ENCODE measurements at places on chromosomes 11 and 22.

DNA sequence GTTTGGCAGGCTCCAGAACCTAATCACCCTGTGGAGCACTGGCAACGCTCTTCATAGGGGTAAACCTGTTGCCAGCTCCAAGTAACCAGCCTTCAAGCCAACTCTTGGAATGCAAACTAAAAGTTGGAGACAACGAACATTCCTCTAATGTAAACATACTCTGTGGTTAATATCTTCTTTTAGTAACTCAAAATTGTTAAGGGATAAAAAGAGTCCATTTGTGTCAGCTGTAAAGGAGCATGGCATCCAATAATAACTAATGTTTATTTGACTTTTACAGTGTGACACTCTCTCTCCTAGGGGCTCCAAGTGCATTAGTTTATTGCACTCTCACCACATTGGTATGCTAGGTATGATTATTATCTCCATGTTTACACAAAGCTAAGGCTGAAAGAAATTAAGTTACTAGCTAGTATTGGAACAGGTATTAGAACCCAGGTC lies 31.0 kb upstream of the AMOTL1 start:
- DNase-seq = no peak

GRCh38 chr11:80214413-80214812 lies 773.6 kb upstream of the TENM4 start:
- no peak for DNase-seq

- DNase-seq = no peak
Measured at GRCh38 chr11:83319346-83319745, 33.2 kb upstream of the CCDC90B start.

DNA sequence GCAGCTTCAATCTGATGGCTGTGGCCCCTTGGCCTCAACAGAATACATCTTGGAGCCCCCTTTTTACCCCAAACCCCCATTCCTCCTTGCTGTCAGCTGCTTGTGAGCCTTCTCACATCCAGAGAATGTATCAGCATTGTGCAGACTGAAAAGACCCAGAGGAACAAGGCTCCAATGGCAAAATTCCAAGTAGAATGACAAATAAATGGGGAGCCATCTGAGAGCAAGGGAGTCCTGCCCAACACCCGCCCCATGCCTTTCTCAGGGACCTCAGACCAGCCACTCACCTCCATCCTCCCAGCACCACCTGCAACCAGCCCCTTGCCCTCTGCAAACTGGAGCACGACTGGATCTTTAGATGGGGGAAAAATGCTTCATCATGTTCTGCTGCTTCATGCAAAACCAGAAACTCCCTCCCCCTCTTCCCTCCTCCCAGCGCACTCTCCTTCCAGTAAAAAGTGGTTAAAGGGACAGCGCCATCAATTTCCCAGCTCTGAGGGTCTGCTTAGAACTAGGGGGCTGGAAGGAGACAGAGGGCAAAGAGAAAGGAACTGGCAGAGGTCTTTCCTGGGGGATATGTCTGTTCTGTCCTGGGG lies 2.2 kb upstream of the NEFH start:
- no peak for DNase-seq

GRCh38 chr11:57487920-57488659 lies 27.4 kb downstream of the SLC43A1 start:
- DNase-seq = no peak

- DNase-seq = no peak
Measured at GRCh38 chr11:125061281-125061680, 1.8 kb upstream of the SLC37A2 start.

GRCh38 chr11:129605815-129606214 lies 209.8 kb upstream of the TMEM45B start:
- no peak for DNase-seq

- peak; percentile 50 for DNase-seq
Measured at GRCh38 chr22:30606455-30607299, at the start of gene TCN2. Gene TCN2, plus strand, starts transcription at chr22:30607174. Its CDS starts 158 bp downstream, at chr22:30607332.

GRCh38 chr11:46894506-46894905 lies 23.8 kb downstream of the LRP4 start:
- no peak for DNase-seq

DNA sequence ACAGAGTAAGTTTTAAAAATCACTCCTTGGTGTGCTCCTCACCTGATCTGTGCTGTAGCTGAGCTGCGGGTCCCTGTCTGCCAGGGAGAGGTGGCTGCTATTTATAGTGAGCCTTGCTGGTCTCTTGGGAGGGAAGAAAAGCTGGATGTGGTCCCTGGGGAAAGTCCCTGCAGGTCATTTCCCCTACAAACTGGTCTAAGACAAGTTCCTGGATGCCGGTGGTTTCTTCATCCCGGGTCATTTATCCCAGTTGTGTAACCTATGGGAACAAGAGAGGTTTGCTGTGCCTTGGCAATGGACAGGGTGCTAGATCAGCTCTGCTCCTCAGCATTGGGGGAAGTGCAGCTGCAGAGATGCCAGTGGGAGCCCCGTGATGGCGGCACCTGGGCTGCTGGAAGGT lies at the start of gene SAA2:
Gene SAA2, minus strand, starts transcription at position 108 of the 400 bp plus-strand sequence. CDS start 657 bp downstream, outside the sequence.
- DNase-seq = no peak

DNA sequence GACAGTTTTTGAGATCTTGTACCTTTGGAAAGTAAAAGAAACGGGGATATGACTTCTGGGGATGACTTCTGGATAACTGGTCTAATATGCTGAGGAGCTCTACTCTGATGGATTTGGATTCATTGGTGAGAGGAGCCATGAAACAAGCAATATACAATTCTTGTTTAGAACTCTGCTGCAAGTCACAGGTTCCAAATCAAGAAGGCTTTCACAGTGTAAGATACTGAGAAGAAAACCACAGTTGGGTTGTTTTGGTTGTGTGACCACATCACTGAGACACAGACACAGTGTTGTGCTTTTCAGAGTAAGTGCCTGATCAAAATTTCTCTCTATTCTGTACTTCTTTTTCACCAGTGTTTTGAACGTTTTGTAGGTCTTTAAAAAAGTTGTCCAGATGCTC lies 13.1 kb upstream of the UCP2 start:
- DNase-seq = no peak

GRCh38 chr22:46162285-46162684 lies 12.0 kb downstream of the PPARA start:
- DNase-seq = no peak

DNA sequence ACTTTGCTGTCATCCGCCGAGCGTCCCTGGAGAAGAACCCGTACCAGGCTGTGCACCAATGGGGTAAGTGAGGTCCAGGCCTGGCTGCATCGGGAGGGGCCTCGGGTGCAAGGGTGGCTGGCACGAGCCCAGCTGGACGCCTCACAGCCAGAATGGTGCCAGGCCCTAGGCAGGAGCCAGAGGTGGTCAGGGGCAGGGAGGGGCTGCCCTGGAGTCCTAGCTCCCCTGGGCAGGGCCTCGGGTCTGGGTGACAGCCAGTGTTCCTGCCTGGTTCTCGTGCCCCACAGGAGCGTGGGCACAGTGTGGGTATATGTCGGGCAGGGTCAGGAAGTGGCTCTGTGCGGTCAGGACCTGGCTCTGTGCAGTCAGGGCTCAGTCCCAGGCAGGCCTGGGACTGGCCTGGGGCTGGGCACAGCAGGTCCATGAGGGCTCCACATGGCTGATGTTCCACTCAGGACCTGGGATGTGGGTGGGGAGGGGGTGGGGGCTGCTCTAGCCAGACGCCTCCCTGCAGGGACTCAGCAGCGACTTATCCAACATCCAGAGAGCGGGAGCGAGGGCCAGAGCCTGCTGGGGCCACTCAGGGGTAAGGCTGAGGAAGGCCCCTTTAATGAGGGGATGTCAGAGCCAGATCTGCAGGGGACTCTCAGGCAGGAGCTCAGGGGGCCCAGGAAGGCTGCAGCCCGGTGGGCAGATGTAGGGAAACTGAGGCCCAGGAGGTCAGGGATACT lies 1.2 kb downstream of the TSPAN32 start:
- DNase-seq = no peak

DNA sequence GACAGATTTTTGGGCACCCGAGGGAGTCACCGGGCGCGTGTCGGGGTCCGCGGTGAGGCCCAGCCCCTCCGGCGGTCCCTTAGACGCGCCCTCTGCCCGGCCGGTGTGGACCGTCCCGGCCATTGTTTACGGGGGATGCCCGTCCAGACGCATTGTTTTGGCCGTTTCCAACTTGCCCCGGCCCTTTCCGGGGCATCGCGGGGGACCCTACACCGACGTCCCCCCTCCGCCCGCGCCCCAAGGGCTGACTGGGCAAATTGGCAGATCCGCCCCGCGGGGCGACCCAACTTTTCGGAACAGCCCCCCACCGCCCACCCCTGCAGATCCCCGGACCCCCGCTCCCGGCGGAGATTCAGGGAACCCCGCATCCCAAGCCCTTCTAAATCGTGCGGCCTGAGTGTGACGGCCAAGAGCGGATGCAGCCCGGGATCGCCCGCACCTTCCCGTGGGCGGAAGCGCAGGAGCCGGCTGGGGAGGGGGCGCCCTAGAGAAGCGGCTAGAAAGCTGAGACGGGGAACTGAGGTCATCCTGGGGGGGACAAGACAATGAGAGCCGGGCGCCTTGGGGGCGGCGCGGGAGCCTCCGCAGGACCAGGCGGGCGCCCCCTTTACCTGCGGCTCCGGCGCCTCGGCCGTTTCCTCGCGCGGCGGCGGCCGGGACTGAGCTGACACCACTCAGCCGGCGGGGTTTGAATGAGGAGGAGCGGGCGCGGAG lies 17.1 kb upstream of the CCT8L2 start:
- no peak for DNase-seq

DNA sequence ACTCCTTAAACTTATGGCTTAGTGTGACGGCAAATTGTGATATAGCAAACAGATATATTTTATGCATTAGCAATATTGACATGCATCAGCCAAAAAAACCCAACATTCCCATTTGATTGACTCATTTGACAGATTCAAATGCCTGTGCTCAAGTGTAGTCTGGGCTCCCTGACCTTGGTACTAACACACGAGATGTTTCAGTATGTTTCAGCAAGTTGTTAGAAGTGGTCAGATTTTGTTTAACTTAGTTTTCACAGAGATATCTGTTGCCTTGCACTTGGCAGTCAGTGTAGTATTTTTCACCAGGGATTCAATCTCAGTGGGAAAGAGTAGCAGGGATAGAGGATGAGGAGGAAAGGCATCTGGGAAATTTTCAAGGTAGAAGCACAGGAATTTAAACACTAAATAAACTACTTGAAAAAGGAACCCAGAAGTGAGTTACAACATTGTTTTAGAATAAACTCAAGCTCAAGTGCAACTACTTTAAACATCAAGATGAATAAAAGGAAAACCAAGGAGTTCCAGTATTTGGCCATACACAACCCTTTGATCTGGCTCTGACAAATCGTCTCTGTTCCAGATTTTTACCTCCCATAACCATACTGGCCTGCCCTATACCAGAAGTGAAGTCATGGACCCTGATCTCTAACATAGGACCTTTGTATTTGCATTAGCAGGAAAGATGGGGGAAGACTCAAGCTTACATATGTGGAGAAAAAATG lies 56.5 kb upstream of the BLID start:
- no peak for DNase-seq

DNA sequence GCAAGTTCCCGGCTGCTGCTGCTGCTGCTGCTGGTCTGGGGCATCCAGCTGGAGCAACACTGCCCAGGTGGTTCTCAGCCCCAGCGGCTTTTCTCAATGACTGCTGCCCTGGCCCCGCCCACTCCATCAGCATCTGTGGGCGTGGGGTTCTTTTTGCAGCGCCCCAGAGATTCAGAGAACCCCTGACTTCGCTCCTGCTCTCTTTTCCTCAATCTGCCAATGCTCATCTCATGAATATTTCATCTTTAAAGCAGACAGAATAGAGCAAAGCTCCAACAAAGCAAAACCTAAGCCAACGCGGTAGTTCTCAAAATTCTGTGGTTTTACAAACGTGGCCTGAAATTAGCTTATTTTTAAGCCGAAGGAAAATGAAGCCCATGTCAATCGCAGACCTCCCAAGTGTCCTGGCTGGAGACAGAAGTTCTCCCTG lies 363.6 kb downstream of the CTTN start:
- DNase-seq = no peak

All from NCI-H187 (cell line).